ENCODE measurements at places on chromosomes 2 and 18.
A peak's percentile ranks its signal among the peaks of the same experiment; 100 is the strongest.

DNA sequence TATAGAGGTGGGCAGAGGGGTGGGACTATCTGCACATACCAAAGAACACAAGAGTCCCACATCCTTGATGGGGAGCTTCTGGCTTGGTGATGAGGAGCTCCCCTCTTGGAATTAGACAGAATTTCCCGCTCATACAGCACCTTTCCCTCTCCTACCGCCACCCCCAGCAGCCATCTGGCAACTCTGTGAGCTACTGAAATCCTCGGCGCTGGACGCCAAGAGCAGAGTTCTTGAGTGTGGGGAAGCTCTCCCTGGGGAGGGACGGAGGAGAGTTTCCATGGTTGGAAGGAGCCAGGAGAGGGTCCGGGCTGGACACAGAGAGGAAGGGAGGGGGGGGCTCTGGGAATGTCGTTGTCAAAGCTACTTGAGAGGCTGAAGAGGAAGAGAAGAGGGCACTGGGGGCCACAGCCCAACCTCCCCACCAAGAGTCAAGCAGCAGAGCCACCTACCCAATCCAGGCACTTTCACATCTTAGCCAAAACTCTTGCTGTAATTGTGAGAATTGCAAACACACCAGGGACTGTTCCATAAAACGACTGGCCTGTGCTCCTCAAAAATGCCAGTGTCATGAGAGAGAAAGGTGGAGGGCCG lies 89.4 kb upstream of the MCFD2 start:
- no peak for DNase-seq

GRCh38 chr2:33020883-33021282 lies 74.1 kb downstream of the LTBP1 start:
- DNase-seq: no peak

DNA sequence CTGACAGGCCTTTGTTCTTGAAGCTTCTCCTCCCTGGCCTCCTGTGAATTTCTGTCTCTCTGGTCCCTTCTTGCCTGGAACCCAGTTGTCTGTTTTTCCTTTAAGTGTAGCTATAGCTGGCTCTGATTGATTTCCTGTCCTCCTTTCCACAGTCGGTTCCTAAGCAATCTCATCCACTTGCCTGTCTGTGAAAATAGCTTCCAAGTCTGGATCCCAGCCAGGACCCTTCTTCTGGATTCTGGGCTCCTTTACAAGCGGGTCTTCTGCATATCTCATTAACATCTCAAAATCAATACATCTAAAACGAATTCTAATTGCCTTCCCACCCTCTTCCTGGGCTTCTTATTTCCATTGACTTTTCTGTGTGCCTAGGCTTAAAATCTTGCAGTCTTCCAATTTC lies 124.9 kb downstream of the DAW1 start:
- DNase-seq: no peak

DNA sequence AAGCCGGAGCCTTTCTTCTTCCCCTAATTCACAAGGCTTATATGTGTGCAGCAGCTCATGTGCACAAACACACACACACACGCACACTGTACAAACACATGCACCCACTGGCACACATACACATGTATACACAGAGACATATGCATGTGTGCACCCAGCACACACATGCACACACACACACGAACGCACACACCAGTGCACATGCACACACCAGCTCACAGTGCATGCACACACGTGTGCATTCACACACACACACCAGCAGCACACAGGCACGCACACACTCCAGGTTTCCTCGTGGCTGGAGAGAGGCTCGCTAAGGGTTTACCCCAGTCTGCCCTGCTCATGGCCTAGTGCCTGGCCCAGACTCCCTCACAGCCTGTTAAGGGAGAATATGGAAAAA lies 234.0 kb downstream of the EIPR1 start:
- DNase-seq: no peak

DNA sequence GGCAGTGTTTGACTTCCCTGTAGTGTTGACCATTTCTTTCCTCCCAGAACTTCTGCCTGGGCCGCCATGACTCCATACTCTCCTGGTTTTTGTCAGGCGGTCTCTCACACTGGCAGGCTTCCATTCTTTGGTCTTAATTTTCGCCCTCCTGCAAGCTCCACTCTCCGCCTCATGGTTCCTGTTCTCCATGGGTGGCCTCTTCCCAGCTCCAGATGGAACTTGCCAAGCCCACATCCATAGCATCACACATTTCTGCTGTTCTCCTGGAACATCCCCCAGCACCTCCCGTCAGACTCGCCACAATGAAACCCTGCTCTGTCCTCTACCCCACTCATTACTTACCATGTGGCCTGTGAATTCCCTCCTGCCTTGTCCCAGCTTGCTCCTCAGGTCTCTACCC lies 896 bp upstream of the AFF3 start:
- no peak for DNase-seq

- DNase-seq: no peak
Observed at GRCh38 chr18:35163721-35164120, 77.1 kb upstream of the ZNF397 start.

DNA sequence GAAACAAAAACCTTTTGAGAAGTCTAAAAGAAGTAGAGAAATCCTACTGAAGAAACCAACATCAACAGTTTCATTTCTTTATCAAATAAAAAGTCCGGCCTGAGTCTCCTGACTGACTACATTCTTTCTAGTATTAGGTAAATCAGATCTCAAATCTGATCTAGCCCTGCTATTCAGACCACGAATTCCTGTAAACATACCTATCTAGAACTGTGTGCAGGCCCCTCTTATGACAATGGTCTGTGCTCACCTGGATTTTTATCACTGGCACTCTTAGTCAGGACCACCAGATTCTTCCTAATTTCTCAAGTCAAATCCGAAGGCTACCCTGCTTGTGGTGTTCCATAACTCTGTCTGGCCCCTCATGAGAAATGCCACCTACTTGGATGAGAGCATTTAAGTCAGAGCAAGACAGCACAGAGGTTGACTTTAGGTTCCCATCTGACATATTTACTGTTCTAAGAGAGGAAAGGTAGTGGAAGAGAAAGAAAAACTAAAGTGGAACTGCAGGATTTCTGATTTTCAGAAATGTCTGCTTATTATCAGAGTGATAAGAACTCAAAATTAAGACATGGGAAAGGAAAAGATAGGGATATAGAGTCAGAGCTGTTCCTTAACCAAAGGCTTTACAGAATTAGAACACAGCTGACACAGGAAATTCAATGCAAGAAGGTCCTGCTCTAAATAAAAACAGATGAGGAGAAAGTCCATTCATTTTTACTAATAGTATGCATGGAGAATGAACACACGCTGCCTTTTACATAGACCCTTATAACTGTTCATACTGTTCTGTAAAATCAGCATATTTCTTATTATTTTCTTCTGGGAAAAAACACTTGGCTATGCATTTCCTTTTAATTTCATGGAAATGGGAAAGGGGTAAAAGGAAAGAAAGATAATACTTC lies 56.5 kb downstream of the SLC8A1 start:
- peak; percentile 62 for DNase-seq

DNA sequence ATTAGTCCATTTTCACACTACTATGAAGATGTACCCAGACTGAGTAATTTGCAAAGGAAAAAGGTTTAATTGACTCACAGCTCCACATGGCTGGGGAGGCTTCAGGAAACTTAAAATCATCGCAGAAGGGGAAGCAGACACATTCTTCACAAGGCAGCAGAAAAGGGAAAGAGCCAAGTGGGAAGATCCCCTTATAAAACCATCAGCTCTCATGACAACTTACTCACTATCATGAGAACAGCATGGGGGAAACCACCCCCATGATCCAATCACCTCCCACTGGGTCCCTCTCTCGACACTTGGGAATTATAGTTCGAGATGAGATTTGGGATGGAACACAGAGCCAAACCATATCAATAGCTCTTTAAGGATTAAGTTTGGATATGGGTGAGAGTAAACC lies 246.1 kb upstream of the CYRIA start:
- DNase-seq: no peak

DNA sequence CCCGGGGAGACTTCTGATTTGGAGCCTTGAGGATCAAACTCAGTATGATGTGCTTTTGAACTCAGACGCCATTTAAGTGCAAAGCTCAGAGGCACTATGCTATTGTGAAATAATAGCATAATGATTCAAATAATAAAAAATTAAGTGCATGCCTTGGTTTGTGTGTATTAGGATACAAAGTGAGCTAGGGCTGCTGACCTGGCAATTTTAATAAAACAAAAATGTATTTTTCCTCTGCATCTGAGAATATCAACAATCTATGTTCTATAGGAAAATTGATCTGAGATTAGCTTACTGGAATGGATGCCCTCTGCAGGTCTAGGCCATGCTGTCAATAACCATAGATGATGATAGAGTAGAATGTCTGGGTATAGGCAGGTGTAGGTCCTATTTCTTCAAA lies 278.8 kb downstream of the DCDC2C start:
- no peak for DNase-seq
